ENCODE measurements at places on chromosomes 4 and X.

- DNase-seq = no peak
Observed at GRCh38 chr4:7392438-7393421, 42.0 kb downstream of the PSAPL1 start.

DNA sequence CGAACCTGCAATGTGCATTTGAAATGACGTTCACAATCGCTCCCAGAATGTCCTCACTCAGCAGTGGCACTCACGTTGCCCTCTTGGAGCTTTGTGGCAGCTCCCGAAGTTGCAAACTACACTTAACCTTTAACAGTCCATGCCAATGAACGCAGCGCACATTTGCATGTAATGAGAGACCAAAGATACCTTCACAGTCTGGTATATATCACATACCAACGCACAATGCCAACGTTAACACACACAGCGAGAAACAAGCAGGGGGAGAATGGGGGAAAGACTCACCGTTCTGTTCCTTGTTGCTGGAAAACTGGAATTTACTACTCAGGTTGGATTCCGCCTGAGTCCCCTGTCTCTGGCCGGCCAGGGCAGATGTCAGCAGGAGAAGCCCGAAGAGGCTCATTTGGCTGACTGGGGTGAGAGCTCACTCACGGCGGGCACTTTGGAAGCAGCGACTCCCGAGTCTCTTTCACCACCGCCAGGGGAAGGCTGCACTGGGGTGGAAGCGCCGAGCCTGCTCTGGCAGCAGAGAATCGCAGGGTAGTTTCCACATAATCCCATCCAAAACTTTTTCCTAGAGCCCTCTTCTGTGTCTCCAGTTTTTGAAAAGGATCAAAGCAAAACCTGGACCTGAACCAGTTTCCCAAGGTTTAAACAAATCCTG is 966 bp downstream of the PDGFC start:
- DNase-seq = peak; percentile 79

DNA sequence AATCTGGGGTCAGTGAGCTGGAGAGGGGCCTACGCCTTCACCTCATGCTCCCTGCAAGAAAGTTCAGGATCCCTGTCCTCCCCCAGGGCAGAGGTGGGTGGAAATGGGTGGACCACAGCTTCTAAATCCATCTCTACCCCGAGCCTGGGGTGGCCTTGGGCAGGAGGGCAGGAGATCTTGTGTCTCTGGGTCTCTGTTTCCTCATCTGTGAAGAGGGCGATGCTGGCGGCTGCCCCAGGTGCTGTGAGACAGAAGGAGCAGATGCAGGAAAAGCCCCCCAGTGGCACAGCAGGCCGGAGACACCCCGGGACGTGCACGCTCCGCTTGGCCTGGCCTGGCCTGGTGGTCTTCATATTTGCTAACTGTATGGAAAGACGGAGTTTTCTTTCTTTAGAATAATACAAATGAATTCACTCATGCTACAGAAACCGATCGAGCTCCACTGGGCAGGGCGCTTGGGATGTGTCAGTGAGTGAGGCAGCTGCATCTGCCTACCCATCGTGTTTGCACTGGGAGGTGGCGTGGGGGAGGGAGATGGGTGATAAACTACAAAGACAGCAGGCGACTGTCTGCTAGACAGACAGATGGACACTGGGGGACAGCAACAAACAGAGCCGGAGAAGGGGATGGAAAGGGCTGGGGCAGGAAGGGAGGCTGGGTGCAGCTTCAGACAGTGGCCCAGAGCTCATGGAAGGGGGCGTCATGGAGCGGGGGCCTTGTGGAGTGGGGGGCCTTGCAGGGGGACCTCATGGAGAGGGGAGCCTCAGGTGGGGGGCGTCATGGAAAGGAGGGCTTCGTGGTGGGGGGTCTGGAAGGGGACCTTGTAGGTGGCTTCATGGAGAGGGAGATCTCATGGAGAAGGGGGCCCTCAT is 136.2 kb downstream of the CPZ start:
- no peak for DNase-seq

DNA sequence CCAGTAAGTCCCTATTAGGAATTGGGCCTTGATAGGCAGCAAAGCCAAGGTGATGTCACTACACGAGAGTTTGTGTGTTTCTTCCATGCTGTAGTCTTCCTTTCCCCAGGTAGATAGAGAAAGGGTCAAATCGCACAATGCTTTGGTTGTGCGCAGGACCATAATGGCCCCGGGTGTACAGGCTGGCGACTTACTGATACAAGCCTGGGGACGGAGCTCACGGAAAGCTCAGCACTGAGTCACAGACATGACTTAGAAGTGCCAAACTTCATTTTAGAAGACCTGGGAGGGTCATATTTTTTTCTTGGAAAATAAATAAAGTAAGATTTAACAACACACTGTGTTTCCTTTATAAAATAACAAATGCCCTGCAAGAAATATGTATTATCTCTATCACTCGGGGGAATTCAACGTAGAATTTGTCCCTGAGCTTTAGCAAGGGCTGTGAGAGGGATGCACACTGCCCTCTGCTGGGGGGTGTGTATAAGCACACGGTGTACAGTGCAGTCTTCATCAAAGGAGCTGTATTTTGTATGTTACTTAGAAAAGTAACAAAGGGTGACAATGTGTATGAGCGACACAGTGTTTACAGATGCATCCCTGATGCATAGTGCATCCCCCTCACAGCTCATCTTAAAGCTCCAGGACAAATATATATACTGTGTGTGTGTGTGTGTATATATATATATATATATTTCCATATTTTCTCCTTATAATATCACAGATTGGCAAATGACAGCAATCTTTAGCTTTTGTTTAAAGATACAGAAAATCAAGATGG is 254.5 kb upstream of the VEGFC start:
- DNase-seq = peak; percentile 80

DNA sequence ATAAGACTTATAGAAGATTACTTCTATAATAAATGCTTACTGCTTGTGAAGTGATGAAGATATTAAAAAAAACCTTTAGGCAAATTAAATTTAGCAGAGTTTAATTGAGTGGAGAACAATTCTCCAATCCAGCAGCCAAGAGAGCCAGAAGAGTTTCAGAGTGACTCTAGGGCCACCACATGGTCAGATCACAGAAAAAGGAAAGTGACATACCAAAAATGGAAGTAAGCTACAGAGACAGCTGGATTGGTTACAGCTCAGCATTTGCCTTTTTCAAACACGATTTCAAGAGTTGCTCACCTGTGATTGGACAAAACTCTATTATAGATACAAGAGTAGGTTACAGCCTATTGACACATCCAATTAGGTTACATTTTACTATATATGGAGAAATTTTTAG is 79.0 kb upstream of the TRAM1L1 start:
- DNase-seq = no peak

DNA sequence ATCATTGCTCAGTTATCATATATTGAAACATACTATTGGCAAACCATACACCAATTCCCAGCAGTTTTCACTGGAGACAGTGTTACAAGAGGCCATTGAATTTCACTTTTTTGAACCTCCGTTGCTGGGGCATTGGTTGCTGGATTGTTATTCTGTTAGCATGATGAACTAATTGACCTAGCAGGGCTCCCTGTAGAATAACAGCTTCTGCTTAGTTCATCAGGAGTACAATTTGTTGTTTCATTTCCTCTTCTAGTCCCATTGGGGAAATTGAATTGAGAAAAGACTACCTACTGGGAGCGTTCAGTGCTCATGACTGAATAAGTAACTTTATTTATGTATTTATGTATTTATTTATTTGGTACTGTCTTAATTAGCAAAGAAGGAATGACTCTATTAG is 151.6 kb downstream of the SLIT2 start:
- no peak for DNase-seq

GRCh38 chr4:59161249-59161648 is 2038.9 kb upstream of the ADGRL3 start:
- DNase-seq = no peak

GRCh38 chr4:111040904-111041303 is 418.0 kb upstream of the PITX2 start:
- no peak for DNase-seq

DNA sequence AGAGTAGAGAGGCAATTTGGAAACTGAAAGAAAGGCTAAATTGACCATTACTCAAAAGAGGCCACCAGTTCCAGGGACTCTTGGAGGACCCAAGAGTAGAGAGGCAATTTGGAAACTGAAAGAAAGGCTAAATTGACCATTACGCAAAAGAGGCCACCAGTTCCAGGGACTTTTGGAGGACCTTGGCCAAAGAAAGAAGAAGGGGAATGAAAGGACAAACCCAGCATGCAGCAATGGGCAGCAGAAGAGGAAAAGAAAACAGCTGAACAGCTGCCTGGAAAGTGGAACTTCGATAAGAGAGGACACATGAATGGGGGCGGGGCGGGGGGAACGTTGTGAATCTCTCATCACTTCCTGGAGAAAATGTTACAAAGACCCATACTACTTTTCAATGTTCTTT is 80.8 kb downstream of the PALLD start:
- no peak for DNase-seq

GRCh38 chr4:54102531-54103106 is 2.7 kb downstream of the GSX2 start:
- DNase-seq = no peak

- DNase-seq = no peak
Observed at GRCh38 chr4:186018784-186019183, 50.2 kb upstream of the TLR3 start.

- DNase-seq = no peak
Observed at GRCh38 chr4:14918336-14918735, 83.9 kb upstream of the CPEB2 start.

GRCh38 chr4:52014903-52015302 is 5.3 kb downstream of the LRRC66 start:
- DNase-seq = no peak

GRCh38 chrX:140505421-140506337 is 810 bp upstream of the SOX3 start:
- DNase-seq = no peak

GRCh38 chrX:154458116-154458953 is at the start of gene PLXNA3:
PLXNA3 (plus strand) TSS chrX:154458281; CDS start chrX:154460184, 1,903 bp downstream.
- DNase-seq = peak; percentile 50

DNA sequence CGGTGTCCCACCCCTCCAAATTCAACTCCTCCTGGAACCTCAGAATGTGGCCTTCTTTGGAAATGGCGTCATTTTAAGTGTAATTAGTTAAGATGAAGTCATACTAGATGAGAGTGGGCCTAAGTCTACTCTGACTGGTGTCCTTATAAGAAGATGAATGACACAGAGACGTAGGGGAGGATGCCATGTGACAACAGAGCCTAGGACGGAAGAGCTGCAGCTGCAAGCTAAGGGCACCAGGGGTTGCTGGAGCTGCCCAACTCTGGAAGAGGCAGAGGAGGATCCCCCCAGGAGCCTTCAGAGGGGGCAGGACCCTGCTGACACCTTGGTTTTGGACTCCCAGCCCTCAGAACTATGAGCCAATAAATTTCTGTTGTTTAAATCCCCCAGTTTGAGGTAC is 115.1 kb downstream of the STK32B start:
- no peak for DNase-seq

DNA sequence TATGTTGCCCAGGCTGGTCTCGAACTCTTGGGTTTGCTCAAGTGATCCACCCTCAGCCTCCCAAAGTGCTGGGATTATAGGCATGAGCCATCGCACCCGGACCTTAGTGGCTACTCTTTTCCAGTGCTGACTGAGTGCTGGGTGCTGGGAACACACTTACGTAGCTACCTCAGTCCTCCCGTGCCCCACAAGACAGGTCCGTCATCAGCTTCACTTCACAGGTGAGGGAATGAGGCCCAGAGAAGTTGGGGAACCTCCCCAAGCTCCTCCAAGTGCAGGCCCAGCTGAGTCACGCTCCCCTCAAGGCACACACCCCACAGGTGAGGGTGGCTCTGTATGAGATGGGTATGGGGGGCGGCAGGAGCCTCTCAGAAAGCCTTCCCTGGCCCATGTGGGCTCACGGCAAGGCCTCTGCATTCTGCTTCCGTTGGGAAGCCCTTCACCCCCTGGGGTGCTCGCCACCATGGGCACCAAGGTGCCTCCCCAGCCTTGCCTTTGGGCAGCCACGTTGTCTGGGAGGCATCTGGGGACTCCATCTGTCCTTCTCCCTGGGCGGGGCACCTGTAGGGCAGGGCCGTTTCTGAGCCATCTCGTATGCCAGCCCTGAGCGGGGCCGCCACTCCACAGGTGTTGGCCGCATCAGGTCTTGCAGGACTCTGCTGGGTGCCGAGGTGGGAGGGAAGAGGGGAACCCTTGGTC is 28.4 kb downstream of the NSG1 start:
- DNase-seq = no peak

DNA sequence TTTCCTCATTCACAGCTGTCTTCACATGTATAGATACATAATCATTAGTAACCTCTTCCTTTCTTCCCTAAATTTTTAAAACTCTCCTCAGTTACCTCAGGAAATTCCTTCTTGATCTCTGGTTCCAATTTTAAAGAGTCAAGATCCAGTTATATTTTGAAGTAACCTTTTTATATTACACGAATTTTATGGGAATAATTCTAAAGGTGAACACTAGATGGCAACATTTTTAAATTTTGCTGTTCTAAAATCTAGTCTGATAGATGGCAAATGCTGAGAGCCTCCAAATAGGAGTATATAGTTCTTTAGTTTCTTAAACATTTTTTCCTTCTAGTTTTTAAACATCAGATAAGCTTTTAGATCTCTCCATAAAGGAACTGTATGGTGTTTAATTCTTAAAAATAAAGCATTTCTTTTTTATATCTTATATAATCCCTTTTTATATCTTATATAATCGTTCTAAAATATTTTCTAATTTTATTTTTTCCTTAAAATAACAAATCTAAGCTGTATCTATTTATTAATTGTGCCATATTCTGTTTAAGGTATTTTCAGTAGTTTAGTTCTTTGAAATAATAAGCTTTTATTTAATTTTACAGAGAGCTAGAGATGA is 37.9 kb upstream of the PAPSS1 start:
- peak; percentile 43 for DNase-seq

DNA sequence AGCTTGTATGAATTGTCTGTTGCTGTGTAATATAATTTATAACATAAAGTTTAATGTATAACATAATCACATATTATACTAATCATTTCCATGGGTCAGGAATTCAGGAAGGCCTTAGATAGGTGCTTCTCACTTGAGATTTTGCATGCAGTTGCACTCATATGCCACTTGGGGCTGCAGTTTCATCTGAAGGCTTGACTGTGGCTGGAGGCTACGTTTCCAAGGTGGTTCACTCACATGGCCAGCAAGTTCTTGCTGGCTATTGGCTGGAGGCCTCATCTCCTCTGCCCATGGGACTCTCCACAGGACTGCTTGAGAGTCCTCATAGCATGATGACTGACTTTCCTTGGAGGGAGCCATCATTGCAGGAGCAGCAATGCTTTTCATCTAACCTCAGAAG is 53.4 kb upstream of the STX18 start:
- DNase-seq = no peak

- no peak for DNase-seq
Observed at GRCh38 chr4:101145021-101145420, 202.3 kb downstream of the PPP3CA start.

GRCh38 chr4:2647403-2648158 is 108.6 kb downstream of the TNIP2 start:
- DNase-seq = no peak

DNA sequence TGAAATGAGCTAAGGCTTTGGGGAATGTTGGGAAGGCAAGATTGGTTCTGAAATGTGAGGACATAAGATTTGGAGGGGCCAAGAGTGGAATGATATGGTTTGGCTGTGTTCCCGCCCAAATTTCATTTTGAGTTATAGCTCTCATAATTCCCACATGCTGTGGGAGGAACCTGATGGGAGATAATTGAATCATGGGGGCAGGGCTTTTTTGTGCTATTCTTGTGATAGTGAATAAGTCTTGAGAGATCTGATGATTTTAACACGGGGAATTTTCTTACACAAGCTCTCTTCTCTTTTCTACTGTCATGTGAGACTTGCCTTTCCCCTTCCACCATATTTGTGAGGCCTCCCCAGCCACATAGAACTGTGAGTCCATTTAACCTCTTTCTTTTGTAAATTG is 157.6 kb upstream of the C1QTNF7 start:
- DNase-seq = no peak
